ENCODE measurements at places on chromosomes 4 and X.

GRCh38 chr4:130393231-130393630 is 1297.3 kb downstream of the C4orf33 start:
- no peak overlapping the region for H3K4me3 ChIP-seq
- no peaks in the 10 kb centered on the region for H3K36me3 ChIP-seq
- no peak for DNase-seq
- H3K27ac ChIP-seq: no peak overlapping the region

GRCh38 chr4:179536694-179537093 is 2094.5 kb upstream of the AGA start:
- no peak overlapping the region for H3K27ac ChIP-seq
- no peaks in the 10 kb centered on the region for H3K36me3 ChIP-seq
- no peak overlapping the region for H3K4me3 ChIP-seq
- no peaks in the 10 kb centered on the region for H3K27me3 ChIP-seq
- no peaks in the 10 kb centered on the region for H3K4me1 ChIP-seq

GRCh38 chrX:14352511-14352910 is 176.8 kb upstream of the GLRA2 start:
- H3K27me3 ChIP-seq: no peaks in the 10 kb centered on the region
- H3K4me1 ChIP-seq: no peaks in the 10 kb centered on the region
- no peak overlapping the region for H3K27ac ChIP-seq
- DNase-seq: no peak

- no peak for DNase-seq
Measured at GRCh38 chr4:44668526-44668925, 9.7 kb upstream of the GUF1 start.

DNA sequence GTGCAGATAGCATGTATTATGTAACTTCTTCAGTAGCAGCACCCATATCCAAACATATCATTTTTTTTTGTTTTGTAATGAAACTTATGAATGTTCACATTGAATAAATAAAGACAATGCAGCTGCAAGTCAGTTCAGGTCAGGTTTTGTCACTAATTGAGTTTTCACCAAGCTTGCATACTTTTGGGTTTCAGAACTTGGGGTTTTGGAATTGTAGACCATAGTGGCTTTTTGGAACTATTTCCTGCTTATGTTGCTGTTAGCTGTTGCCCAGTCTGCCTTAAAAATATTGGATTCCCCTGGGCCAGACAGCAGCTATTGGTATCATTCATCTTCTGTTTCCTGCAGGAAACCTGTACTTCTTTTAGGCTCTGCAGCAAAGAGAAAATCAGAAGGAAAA is 113.4 kb upstream of the LIMCH1 start:
- no peaks in the 10 kb centered on the region for H3K4me1 ChIP-seq
- H3K36me3 ChIP-seq: no peaks in the 10 kb centered on the region
- no peak for DNase-seq

DNA sequence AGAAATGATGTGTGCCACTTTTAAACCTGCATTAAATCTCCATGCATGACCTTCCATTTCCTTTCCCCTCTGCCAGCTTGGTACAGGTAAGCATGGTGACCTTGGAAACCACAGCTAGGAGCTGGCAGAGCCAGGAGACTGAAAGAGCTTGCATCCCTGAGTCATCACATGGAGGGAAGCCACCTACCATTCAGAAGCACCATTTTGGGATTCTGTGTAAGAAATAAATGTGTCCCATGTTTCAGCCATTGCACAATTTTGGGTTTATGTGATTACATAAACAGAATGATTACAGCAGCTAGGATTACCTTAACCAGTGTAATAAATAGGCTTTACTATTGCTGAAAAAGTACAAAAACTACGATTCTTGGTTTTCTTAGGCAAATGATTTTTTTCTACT is 17.3 kb upstream of the CCDC149 start:
- DNase-seq: no peak
- no peak overlapping the region for H3K4me3 ChIP-seq
- no peaks in the 10 kb centered on the region for H3K4me1 ChIP-seq
- no peak overlapping the region for H3K27ac ChIP-seq
- no peaks in the 10 kb centered on the region for H3K36me3 ChIP-seq

DNA sequence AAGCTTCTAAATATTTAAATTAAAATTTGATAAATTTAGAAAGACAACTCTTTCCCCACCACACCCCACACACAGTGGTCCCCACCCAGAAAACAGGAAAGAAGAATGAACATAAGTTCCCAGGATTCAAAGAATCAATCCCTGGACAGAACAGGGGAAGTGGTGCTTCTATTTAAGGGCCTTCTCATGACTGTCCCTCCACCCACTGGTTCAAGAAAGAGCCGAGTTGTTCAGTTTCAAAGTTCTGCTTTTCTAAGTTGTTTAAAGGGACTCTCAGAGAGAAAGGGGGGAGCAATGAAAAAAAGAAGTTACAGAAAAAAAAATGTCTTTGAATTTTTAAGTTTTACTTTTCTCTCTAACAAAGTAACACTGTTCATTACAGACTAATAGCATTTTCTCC is 195.8 kb downstream of the PDGFC start:
- H3K36me3 ChIP-seq: no peaks in the 10 kb centered on the region
- no peak overlapping the region for H3K4me3 ChIP-seq
- H3K4me1 ChIP-seq: no peaks in the 10 kb centered on the region
- no peak for DNase-seq
- no peaks in the 10 kb centered on the region for H3K27me3 ChIP-seq
- H3K27ac ChIP-seq: no peak overlapping the region

DNA sequence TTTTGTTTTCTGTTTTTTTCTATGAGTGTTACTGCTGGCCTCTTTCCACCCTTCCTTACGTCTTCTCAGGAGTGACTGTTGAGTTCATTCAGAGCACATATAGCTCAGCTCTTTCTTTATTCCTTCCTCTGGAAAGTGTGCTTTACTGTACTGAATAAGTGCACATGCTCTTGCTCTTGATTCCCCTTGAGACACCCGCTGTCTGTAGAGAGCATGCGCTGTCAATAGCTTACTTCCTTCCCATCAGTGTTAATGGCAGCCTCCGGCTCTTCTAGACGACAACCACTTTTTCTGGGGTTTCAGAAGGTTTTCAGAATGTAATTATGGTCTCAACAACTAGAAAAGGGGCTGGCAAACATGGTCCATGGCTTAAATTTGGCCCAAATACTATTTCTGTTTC is 504.9 kb downstream of the C4orf33 start:
- H3K4me1 ChIP-seq: no peaks in the 10 kb centered on the region
- H3K36me3 ChIP-seq: no peaks in the 10 kb centered on the region
- H3K4me3 ChIP-seq: no peak overlapping the region
- H3K27ac ChIP-seq: no peak overlapping the region
- no peak for DNase-seq

DNA sequence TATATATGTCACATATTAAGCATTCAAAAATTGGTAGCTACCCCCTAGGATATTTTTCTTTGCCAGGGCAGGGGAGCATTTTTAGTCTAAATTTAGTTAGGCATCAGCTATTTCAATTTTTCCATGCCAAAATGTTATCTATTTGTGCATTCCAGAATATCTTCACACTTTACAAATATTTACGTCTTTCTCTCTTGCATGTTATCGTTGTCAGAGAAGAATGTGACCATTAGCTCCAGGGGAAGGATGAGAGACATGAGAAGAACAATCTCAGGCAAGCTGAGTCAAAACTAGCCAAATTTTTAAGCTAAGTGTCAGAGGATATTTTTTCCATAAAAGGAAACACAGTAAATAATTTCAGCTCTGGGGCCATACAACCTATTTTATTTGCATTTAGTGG is 885.0 kb upstream of the EPHA5 start:
- no peaks in the 10 kb centered on the region for H3K4me1 ChIP-seq
- no peak for DNase-seq
- H3K27me3 ChIP-seq: no peaks in the 10 kb centered on the region
- no peaks in the 10 kb centered on the region for H3K36me3 ChIP-seq
- H3K4me3 ChIP-seq: no peak overlapping the region

- no peaks in the 10 kb centered on the region for H3K27me3 ChIP-seq
- H3K36me3 ChIP-seq: no peaks in the 10 kb centered on the region
- no peak overlapping the region for H3K27ac ChIP-seq
- H3K4me1 ChIP-seq: no peaks in the 10 kb centered on the region
Measured at GRCh38 chr4:28883211-28883610, 1837.0 kb upstream of the PCDH7 start.

DNA sequence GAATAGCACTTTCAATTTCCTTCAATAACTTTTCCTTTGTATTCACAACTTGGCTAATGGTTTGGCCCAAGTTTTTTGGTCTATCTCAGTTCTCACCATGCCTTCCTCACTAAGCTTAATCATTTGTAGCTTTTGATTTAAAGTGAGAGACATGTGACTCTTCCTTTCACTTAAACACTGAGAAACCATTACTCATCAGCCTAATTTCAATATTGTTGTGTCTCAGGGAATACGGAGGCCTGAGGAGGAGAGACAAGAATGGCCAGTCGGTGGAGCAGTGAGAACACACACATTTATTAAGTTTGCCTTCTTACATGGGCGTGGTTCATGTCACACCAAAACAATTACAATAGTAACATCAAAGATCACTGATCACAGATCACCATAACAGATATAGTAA is 56.7 kb downstream of the TSPAN5 start:
- H3K27me3 ChIP-seq: no peaks in the 10 kb centered on the region
- DNase-seq: no peak
- no peak overlapping the region for H3K27ac ChIP-seq

- no peaks in the 10 kb centered on the region for H3K4me1 ChIP-seq
- no peak overlapping the region for H3K4me3 ChIP-seq
- H3K27ac ChIP-seq: no peak overlapping the region
- DNase-seq: no peak
- H3K36me3 ChIP-seq: peaks cover 10% of the 10 kb centered on the region
Measured at GRCh38 chr4:1393866-1394265, 12.4 kb downstream of the NKX1-1 start.

GRCh38 chr4:2615821-2616220 is 79.4 kb downstream of the FAM193A start:
- H3K4me1 ChIP-seq: peaks cover 10% of the 10 kb centered on the region
- DNase-seq: no peak
- no peaks in the 10 kb centered on the region for H3K36me3 ChIP-seq
- no peak overlapping the region for H3K4me3 ChIP-seq
- H3K27me3 ChIP-seq: no peaks in the 10 kb centered on the region

Data from CD4-positive, alpha-beta memory T cell (primary cell).